ENCODE measurements at places on chromosomes 11 and 22.

DNA sequence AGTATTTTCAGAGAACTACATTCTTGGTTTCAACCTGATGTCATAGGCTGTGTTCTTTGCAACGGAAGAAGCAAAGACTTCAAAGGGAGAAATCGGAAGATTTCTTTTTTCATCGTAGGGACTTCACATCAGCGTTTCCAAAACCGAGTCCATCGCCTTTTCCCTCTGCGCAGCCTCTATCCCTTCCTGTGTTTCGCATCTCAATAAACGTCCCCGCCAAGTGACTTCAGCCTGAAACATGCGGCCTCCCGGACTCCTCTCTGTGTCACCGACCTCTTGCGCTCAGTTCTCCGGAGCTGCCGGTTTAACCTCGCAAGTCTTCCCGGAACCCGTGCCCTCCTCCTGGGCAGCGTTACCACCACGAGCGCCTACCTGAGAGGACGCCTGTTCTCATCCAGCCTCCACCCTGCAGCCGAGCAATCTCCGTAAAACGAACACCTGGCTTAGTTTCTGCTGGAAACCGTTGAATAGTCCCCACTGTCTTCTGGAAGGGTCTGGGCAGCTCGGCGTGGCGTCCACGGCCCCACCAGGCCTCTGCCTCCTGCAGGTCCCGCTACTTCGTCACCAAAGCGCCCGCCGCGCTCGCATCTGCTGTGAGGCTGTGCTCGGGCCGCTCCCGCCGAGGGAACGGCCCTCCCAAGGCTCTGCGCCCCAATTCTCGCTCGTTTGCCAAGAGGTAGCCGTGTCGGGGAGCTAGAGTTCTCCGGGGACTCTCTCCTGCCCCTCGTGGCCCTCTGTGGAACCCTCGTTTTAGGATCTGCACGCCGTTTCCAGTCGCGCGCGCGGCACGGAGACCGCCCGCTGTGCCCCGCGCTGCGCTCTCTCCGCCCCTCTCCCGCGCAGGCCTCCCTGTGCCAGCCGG, at the start of gene GLB1L3:
Gene GLB1L3 (plus strand): TSS at position 846 of the 862 bp plus-strand sequence. CDS start 362 bp downstream, outside the sequence.
- peak; percentile 62 for DNase-seq

DNA sequence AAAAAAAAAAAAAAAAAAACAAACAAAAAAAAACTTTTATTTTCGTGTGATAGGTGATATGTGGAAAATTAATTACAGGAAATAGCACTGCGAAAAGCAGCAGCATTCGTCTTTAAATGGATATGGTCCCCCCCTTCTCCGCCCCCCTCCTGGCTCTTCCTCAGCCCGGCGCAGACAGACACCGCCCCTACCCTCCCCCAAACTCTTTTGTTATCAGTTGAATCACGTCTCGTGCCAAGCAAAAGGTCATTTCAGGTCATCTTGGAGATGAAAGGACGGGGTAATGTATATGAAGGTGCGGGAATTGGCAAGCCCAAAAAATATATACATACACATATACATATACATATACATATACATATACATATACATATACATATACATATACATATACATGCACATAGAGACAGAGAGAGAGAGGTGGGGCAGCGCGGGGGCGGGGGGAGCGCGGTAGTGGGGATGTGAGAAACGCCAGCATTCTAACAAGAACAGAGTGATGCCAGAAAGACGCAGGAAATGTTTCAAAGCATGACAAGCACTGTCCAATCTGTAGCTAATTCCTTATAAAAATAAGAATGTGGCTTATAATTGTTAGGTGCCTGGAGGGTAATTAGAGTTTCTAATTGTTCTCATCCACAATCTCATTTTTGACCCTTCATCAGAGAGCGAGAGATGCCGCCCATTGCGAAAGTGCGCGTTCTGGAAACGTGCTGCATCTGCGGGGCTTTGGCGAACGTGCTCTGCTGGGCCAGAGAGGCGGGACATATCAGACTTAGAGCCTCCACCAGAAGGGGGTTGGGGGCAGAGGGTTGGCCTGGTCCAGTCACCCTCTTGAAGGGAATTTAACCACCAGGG, 214.5 kb upstream of the UBASH3B start:
- DNase-seq: no peak

DNA sequence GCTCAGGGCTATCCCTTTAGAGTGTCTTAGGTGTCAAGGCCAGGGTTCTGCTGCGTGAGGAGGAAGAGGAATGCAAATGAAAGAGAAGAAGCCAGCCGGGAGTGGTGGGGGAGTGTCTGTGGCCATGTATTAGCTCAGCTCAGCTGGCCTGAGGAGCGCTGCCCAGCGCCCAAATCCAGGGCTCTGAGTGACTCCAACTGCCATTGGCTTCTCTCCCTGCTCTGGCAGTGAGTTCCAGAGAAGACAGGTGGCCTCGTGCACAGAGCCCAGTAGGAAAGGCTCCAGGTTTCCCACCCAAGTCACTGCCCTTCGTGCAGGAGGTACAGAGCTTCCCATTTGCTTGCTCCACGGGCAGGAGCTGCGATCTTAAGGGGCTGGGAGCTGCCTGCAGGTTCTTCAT, 302.0 kb downstream of the KIRREL3 start:
- DNase-seq: no peak

DNA sequence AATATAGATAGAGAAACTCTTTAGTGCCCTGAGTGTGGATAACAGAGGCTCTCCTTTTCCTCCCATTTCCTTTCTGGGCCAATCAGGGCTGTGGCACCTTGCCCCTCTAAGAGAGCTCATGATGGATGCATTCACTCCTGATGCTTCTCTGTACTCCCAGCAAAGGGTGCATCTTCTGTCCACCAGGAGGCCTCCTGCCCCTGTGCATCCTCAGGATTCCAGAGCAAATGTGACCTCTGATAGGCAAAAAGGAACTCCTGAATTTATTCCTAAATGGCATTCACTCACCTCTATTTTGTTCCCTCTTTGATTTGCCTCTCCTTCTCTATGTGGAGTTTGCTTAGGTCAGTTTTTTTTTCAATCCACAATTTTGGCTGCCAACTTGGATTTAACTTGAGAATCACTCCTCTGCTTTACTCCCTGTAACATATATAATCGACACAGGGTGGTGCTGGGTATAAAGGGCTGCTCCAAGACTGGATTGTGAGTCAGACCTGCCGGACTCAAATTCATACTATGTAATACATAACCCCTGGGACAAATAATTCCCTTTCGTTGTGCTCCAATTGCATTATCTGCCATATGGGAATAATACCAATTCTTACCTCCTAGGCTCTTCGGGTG, 1.1 kb upstream of the MRGPRX4 start:
- no peak for DNase-seq

- DNase-seq: no peak
Observed at GRCh38 chr11:12274558-12275197, 102.7 kb upstream of the PARVA start.

DNA sequence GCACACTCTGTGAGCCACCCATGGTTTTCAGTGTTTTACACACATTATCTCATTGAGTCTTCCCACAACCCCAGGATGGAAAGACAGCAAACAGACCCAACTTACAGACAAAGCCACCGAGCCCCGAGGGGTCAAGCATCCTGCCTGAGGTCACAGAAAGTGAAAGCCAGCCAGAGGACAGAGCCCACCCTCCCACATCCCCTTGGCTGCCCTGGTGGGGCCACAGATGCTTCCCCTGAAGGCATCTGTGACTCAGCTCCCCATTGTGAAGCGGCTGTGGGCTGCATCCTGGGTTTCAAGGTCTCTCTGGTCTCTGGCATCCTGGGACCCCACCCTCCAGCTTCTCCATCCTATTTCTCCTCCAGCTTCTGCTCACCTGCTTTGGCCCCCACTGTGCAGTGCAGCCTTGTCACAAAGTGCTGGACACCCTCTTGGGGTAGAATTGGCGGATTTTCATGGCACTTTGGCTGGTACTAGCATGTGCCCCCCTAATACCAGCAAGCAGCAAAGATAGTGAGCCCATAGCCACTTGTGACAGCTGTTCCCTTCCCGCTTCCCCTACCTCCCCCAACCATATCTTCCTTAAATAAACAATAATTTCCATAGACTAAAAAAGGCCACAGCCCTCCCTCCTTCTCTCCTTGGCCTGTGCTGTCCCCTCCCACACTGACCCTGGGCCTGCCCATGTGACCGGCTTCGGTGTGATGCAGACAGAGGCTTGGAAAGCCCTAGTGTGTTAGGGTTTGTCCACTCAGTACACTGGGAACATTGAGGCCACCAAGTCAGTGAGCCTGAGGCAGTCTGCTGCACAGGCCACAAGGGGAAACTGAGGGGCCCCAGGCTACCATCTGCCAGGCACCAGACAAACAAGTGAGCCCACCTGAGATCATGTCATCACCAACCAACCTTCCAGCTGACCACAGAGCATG, 53.9 kb upstream of the SHISAL1 start:
- no peak for DNase-seq

GRCh38 chr11:17714356-17714854, 5.0 kb upstream of the MYOD1 start:
- no peak for DNase-seq

DNA sequence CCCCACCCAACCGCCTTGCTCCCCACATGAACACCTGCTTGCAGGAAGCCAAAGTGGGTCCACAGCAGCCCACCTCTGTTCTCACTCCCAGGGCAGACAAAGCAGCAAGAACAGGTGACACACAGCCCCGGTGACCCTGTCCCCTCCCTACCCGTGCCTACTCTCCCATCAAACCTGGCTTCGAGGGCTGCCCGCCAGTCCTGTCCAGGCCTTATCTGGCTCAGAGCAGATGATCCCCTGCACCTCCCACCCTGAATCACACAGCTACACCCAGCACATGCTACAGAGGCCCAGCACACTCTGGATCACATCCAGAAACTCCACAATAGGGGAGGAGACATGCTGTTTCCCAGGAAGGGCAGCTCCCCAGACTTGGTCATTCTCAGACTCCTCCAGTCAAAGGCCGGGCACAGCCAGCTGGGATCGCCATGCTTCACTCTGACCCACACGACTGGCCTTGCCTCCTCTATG, 6.2 kb upstream of the RGL4 start:
- DNase-seq: no peak

GRCh38 chr11:102831489-102832440, 11.6 kb downstream of the MMP3 start:
- DNase-seq: no peak

- DNase-seq: peak; percentile 17
Observed at GRCh38 chr11:8262552-8263108, 1.0 kb downstream of the LMO1 start.

GRCh38 chr11:94472916-94473799, 20.5 kb downstream of the MRE11 start:
- DNase-seq: no peak

GRCh38 chr22:41757502-41757901, 43.0 kb upstream of the CCDC134 start:
- no peak for DNase-seq

GRCh38 chr11:11454671-11455223, 101.7 kb upstream of the CSNK2A3 start:
- no peak for DNase-seq

DNA sequence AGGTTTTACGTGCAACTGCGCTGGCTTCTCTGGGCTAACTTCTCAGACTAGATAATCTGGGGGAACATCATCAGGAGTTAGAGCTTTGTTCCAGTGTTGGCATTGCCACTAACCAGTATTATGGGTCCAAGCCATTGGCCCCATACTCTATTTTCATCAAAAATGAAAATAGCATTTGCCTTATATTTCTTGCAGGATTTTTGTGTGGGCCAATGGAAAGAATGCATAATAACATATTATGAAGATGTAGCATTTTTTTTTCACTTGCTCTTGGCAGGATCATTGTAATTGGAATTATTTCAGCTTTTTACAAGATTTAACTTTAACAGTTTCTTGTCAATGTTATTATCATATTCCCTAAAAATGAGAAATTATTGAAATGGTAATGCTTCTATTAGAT, 16.1 kb downstream of the ARHGAP42 start:
- no peak for DNase-seq

DNA sequence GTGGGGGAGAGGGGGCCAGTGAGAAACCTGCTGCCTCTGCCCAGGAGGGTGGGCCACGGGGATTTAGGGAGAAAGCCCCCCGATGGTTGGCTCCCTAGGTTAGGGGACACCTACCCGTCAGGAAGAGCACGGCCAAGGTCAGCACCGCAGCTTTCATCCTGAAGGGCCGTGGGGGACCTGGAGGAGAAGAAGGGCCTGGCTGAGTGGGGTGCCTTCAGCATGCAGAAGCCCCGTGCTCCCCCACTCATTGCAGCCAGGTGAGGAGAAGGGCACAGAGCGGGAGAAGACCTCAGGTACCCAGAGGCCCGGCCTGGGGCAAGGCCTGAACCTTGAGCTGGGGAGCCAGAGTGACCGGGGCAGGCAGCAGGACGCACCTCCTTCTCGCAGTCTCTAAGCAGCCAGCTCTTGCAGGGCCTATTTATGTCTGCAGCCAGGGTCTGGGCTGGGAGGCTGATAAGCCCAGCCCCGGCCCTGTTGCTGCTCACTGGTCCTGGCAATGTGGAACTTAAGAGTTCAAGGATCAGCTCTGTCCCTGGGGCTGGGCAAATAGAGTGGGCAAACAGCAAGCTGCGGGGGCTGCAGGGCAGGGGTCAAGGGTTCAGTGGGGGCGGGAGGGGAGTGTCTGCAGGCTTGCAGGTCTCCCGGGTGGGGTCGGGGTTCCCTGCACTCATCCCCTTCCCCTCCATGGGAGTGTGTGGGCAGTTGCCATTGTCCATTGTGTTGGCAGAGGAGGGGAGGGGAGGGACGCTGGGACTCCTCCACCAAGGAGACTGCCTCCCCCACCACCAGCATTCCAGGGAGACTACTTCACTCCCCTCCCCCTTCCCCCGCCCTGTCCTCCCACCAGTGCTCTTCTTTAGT, at the start of gene APOA1:
Gene APOA1 (minus strand): TSS at position 392 of the 861 bp plus-strand sequence. CDS start 235 bp downstream, at position 157.
- DNase-seq: no peak

- DNase-seq: no peak
Observed at GRCh38 chr22:37345863-37346504, 63.7 kb downstream of the CYTH4 start.

GRCh38 chr11:12287009-12287373, 90.4 kb upstream of the PARVA start:
- no peak for DNase-seq

- DNase-seq: no peak
Observed at GRCh38 chr22:20632082-20632481, 124.7 kb downstream of the MED15 start.

DNA sequence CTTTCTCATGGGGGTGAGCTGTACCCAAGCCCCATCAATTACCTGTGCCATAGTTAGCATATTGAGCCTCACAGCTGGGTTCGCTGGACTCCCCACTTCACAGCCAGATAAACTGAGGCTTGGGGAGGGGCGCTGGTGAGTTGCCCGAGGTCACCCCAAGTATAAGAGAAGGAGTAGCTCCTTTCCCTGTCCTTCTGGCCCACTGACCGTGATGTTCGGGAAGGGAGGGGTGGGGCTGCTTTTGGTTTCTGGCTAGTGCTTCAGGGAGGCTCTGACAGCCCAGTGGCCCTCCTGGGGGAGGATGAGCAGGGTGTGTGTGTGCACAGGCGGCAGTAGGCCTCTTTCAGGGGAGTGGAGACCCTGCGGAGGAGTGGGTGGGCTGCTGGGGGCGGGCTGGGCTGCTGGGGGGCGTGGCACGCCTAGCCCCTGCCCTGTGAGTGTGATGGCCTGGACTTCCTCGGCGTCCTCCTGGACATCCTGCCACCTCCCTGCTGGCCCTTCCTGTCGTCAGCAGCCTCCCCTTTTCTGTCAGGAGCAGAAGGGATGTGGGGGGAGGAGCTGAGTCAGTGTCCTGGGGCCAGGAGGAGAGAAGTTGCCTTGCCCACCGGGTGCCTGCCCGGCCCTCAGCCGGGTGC, 50.3 kb downstream of the TRIOBP start:
- no peak for DNase-seq

- no peak for DNase-seq
Observed at GRCh38 chr11:66719111-66719872, 9.7 kb downstream of the SPTBN2 start.

- no peak for DNase-seq
Observed at GRCh38 chr11:130776061-130776419, 140.2 kb downstream of the SNX19 start.
